ENCODE measurements at places on chromosomes 11 and 22.

GRCh38 chr11:122322329-122322728 lies 206.3 kb upstream of the BLID start:
- peak; percentile 41 for DNase-seq

GRCh38 chr11:11818529-11819121 lies 23.1 kb upstream of the USP47 start:
- DNase-seq = no peak

- DNase-seq = no peak
Measured at GRCh38 chr11:47914743-47915142, 65.6 kb upstream of the PTPRJ start.

GRCh38 chr11:17528906-17529843 lies 15.0 kb downstream of the USH1C start:
- DNase-seq = no peak

- DNase-seq = peak; percentile 22
Measured at GRCh38 chr11:75767228-75767572, 1.4 kb upstream of the DGAT2 start.

DNA sequence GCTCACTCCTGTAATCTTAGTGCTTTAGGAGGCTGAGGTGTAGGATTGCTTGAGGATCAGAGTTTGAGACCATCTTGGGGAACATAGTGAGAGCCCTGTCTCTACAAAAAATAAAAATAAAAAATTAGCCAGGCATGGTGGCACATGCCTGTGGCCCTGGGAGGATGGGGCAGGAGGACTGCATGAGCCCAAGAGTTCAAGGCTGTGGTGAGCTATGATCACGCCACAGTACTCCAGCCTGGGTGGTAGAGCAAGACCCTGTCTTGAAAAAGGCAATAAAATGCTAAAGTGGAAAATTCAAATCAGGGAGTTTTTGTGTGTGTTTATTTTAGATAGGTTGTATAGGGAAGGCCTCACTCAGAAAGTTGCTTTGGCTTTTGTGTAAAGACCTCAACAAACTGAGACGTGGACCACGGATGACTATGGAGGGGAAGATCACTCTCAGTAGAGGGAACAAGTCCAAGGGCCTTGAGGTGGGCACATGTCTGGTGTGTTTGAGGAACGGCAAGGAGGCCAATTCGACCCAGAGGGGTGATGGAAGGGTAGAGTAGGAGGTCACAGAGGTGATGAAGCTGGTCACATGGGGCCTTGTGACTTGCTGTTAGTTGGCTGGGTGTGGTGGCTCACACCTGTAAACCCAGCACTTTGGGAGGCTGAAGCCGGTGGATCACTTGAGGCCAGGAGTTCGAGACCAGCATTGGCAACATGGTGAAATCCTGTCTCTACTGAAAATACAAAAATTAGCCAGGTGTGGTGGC lies 35.7 kb downstream of the WEE1 start:
- no peak for DNase-seq
